ENCODE measurements at places on chromosomes 5 and 9.

- DNase-seq, result no peak
Observed at GRCh38 chr5:57445006-57445704, 37.5 kb downstream of the ACTBL2 start.

DNA sequence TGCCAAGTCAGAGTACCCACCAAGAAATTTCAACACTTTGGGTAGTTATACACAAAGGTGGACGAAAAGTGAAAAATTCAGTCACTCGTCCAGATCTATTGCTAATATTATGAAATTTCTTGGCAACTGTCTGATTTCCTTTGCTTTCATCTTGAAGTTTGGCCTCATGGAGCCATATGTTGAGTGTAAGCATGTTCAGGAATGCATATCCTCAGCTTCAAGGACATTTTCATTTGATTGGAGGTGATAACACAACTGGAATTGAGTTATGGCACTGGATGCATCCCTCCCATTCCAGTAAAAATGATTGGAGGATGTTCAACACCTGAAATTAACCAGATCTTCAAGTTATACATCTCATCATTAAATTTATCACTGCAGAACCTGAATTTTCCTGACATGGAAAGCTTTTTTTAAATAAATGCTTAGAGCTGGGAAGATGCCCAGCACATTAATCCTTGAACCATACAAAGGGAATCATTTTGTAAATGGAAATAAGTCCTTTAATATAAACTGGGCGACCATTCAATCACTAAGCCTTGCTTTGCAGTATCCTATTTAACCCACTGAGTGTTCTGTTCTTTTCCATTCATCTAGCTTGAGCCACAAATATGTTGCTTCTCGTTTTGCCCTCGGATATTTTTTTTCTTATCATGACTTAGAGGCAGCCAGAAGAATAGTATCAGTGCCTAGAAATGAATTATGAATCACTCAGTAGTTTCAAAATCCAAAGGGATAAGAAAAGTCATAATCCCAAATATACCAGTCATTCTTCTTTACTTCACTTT, 273.7 kb upstream of the PIK3R1 start:
- DNase-seq, result peak; percentile 39

DNA sequence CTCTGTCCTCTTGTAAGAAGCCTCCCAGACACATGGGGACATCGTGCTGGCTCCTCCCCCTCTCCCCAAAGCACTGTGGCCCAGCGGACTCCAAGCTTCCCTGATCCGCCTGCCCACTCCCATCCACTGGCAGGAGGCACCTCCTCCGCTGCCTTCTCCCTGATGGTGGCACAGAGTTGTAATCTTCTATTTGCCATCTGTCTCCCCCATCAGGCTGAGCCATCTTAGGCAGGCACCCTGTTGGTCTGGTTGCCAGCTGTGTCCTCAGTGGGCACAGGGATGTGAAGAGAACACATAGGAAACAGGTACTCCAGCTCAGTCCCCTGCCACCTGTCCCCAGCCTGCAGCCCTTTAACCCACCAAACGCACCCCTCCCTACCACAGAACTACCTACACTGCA, 5.4 kb upstream of the ZDHHC12 start:
- no peak for DNase-seq

DNA sequence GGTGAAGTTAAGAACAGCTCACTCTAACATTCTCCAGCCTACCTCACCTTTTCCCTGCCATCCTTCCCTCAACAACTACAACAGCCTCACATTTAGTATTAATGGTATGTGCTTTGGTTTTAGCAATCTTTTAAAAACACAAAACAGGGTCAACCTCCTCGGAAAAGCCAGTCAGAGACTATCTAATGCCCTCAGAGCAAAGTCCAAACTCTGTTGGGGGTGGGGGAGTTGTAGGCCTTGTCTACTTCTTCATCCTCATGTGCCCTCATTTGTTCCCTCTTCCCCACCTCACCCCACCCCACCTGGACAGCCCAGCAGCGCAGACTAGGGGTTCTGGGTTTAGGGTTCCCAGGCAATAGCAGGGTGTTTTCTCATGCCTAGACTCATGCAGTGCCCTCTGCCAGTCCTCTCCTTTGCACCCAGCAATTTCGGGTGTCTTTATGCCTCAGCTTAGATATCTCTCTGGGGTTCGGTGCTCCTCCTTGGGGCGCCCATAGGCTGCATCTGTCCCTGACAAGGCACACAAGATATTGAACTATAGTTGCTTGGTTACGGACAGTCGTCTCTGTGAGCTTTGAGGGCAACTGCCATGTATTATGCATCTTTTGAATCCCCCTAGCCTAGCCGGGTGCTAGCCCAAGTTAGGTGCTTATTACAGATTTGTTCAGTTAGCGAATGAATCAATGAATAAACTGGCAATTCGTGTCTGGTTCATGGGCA, 762 bp upstream of the TCOF1 start:
- no peak for DNase-seq

GRCh38 chr5:102554082-102554481, 55.3 kb upstream of the SLCO6A1 start:
- DNase-seq, result no peak
